C1 segment of cervical spinal cord (tissue), 14 donors: ENCODE measurements at places on chromosomes 4 and X.

DNA sequence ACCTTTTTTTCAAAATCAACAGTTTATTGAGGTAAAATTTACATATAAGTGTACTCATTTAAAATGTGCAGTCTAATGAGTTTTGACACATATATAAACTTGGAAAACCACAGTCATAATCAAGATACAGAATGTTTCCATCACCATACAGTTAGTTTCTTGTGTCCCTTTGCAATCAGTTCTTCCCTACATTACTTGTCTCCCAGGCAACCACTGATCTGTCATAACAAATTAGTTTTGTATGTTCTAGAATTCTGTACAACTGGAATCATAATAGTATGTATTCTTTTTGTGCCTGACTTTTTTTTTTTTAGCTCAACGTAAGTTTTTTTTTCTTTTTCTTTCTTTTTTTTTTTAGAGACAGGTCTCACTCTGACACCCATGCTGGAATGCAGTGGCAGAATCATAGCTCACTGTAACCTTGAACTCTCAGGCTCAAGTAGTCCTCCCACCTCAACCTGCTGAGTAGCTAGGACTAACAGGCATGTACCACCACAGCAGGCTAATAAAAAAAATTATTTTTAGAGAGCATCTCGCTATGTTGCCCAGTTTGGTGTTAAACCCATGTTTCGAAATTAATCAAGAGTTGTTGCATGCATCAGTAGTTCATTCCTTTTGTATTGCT is 26.9 kb downstream of the ARFIP1 start:
- DNase-seq = no peak

GRCh38 chrX:150200361-150200760 is 162.8 kb upstream of the MAMLD1 start:
- DNase-seq = no peak

DNA sequence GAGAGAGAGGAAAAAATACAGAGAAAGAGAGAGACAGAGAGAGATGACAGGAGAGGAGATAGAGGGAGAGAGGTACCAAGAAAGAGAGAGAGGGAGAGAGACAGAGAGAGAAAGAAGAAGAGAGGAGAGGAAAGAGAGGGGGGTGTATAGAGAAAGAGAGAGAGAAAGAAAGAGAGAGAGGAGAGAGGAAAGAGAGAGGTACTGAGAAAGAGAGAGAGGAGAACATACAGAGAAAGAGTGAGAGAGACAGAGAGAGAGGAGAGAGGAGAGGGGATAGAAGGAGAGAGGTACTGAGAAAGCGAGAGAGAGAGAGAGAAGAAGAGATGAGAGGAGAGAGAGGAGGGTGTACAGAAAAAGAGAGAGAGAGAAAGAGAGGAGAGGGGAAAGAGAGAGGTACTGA is 269.4 kb downstream of the CRLF2 start:
- DNase-seq = no peak

GRCh38 chrX:40457406-40457805 is 123.4 kb upstream of the ATP6AP2 start:
- no peak for DNase-seq

DNA sequence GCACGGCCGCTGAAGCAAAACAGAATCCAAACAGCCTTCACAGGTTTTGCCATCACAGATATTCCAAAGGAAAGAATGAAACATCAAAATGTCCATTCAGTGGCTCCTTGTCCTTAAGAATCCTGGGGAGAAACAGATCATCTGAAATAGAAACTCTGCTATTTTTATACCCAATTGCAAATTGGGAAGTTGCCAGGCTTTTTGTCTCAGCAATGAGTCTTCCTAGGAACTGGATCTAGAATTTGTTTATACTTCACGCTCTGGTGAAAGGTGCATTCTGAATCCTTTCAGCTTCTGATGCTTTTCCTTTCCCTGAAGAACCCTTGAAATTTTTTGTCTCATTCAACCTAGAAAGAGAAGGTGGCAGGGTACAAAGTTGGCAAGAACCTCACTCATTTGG is 218.9 kb downstream of the FBXW7 start:
- DNase-seq = no peak

GRCh38 chr4:6728320-6729029 is 12.5 kb downstream of the BLOC1S4 start:
- no peak for DNase-seq
